Karpas-422 (cell line): ENCODE measurements at places on chromosomes 4 and X. TPM values are rescaled to one million over a fixed set of nuclear protein-coding genes. Genes with fewer than 3 reads are reported as not detected.

GRCh38 chr4:111979921-111980320, 165.3 kb upstream of the FAM241A start:
- no peak for DNase-seq

- no peak for DNase-seq
Observed at GRCh38 chr4:24544208-24544988, 40.0 kb downstream of the DHX15 start.

DNA sequence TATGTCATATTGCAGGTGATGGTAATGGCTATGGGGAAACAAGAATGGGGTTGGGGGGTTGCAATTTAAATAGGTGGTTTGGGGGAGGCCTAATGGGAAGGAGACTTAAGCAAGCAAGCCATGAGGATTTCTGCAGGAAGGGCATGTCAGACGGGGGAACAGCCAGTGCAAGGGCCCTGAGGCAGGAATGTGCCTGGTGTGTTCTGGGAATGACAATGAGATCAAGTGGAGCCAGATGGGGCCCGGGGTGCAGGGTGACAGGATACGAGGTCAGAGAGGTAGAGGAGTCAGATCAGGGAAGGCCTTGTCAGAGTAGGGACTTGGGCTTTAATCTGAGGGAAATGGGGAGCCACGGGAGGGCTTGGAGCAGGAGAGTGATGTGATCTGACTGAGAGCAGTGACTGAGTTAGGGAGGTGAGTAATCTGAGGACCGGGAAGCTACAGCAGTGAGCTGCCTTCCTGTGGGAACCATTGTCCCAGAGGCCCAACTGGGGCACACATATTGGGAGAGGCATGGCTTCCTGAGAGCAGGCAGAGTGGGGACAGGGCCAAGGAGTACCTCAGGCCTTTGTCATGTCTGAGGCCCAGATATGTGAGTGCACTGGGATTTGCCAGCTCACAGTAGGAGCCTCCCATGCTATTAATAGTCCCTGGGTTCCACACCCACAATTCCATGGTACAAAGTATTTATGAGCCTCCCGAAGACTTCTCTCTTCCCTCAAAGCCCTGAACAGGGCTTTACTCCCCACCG, 139.8 kb downstream of the BCOR start:
- no peak for DNase-seq

DNA sequence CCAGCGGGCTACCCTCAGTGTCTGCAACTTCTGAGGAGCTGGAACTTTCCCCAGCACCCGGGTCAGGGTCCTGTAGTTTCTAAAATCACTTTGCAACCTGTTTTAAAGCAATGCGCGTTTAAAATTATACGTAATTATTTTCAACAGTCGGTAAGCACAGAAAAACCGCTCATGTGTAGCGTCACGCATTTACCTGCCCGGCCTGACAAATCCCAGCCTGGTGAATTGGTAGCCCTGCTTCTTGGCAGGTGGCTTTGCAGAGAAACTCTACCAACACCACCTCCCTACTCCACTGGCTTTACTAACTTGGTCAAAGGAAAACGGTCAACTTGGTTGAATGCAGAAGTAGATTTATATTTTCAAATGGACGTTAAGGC, 640 bp downstream of the BANK1 start:
- DNase-seq, result peak; percentile 85

DNA sequence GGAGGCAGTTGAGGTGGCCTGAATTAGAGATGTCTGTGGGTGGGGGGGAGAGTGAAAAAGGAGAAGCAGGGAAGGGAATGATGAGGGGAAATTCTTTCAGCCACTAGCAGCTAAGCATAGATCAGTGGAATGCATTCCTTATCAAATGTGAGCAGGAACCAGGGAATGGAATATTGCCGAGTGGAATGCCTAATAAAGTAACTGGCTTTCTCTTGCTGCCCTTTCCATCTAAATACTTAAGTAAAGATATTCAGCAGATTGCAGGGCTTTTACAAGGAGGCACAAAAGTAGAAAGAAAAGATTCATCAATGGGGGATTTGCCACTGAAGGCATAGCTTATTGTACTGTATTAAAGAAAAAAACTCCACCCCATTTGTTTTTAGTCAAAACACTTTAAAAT, 263.0 kb upstream of the RPS6KA3 start:
- DNase-seq, result no peak

DNA sequence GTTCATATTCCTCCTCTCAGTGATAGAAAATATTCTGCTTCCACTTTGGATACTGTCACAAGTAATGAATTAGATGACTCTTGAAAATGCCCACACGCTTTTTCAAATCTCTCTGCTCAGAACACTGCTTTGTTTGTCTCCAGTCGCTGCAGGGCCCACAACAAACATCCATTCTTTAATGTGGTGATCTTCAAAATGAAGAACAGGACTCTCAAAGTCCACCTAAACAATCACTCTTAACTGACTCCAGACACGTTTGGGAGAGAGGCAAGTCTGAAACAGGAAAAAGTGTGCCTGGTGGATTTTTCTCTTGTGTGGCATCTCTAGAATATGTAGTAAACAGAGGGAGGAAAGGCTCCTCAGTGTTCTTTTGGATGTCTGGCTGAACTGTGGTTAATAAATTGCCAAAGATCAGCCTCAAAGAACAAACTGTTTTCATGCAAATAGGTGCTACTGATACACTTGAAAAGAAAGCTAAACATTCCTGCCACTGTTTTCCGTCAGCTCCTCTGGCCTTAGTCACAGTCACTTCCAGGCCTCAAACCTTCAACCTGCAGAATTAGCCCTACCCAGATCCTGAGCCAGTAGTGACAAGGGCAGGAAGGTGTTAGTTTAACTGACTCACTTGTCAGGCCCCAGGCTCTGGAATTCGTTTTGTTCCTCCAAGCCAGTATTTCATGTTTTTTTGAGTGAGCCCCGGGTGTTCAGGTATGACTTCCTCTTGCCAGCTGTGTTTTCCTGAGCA, 259.6 kb upstream of the GPC4 start:
- DNase-seq, result no peak

GRCh38 chr4:67939195-67939594, 24.1 kb downstream of the TMPRSS11A start:
- no peak for DNase-seq

DNA sequence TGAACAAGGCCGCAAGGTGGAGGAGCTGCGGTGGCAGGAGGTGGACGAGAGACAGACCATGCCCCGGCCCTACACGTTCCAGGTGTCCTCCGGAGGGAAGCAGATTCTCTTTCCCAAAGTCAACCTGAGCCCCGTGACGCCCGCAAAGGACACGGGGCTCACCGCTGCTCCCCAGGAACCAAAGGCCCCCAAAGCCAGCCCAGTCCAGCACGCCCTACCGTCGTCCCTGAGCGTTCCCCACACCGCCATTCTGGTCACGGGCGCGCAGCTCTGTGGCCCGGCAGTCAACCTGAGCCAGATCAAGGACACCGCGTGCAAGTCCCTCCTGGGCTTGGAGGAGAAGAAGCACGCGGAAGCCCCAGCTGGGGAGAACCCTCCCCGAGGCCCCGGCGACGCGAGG, 72.2 kb downstream of the AASDH start:
- DNase-seq, result no peak

DNA sequence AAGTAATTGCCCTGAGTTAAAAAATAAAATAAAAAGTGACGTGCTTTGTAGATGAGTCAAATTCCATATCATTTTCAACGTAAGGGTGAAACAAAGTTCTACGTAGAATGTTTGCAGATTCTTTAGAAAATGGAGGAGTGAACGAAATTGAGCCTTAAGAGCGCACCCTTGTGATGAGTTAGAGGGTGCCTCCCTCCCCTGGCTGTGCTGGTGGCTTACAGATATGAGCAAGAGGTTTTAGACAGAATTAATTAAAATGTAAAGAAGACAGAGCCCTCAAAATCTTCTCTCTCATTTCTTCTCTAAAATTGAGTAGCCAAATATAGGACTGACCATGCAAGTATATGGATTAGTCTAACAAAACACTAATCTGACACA, 30.2 kb upstream of the LGI2 start:
- peak; percentile 49 for DNase-seq

DNA sequence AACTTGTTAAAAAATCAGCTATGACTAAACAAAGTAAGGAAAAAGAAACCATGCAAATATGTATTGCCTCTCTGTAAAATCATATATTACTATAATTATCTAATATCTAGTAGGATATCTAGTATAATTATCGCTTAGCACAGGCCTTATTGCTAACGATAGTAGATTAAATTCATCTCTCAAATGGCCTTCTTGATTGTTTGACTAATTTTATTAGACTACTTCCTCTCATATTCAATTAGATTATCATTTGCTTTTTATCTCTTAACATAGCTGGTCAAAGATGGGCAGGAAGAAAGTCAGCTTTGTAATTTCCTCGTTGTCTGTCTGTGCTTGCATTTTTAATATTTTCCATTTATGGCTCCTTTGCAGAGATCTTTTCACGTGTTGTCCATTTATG, 21.9 kb upstream of the HPGDS start:
- DNase-seq, result no peak

DNA sequence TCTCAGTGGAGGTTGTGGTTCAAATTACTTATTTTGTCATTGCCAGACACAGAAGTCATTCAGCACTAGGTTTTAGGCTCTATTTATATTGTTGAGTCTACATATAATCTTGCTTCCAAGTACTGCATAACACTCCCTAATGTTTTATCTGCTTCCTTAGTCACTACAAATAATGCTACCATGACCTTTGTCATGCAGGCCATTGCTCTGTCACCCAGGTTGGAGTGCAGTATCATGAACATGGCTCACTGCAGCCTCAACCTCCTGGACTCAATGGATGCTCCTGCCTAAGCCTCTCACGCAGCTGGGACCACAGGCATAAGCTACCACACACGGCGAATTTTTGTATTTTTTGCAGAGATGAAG, 23.5 kb upstream of the PDZD4 start:
- no peak for DNase-seq

GRCh38 chrX:23366914-23367313, 32.3 kb downstream of the PTCHD1 start:
- no peak for DNase-seq

GRCh38 chrX:132489578-132490419, 961 bp upstream of the MBNL3 start:
- peak; percentile 58 for DNase-seq

DNA sequence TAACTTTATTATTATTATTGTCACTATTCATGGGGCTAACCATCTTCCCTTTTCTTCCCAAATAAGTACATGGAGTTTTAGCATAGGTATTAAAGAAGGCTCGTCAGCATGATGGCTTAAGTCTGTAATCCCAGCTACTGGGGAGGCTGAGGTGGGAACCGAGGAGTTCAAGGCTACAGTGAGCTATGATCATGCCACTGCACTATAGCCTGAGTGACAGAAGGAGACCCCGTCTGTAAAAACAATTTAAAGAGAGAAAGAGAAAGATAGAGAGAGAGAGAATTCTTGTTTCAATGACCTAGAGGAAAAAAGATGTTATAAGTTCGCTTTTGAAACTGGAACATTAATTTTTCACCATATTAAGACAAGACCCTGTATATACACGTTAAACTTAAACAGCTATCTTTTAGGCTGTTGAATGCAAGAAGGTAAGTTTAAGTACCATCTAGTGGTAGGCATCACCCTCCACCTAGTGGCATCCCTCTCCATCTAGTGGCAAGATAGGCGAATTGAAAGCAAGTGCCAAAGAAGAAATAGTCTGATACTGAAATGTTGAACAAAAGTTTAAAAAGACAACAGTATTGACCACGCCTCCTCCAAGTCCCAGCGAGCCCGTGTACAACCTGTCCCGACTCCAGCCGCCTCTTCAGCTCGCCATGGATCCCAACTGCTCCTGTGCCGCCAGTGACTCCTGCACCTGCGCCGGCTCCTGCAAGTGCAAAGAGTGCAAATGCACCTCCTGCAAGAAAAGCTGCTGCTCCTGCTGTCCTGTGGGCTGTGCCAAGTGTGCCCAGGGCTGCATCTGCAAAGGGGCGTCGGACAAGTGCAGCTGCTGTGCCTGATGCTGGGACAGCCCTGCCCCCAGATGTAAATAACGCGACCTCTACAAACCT, 26.0 kb upstream of the YTHDC1 start:
- peak; percentile 84 for DNase-seq

- no peak for DNase-seq
Observed at GRCh38 chr4:12137575-12137974, 708.9 kb upstream of the HS3ST1 start.

DNA sequence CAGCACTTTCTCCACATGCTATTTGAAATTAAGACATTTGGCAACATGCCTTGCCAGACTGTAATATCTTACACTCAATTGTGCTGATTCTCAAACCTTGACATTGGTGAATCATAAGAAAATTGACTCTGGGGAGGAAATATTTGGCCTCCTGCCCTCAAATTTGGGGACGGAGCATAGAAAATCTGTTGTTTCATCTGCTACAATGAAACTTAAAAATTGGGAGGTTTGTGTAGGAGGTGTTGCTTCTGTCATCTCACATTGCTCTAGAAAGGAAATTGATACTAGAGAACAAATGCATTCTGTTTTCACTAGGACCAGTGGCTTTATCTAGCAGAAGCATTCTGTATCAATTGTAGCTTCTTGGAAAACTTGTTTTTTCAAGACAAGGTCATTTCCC, 5.3 kb downstream of the OCRL start:
- DNase-seq, result no peak

- peak; percentile 44 for DNase-seq
Observed at GRCh38 chrX:57902633-57903032, 7.6 kb downstream of the ZXDA start.

DNA sequence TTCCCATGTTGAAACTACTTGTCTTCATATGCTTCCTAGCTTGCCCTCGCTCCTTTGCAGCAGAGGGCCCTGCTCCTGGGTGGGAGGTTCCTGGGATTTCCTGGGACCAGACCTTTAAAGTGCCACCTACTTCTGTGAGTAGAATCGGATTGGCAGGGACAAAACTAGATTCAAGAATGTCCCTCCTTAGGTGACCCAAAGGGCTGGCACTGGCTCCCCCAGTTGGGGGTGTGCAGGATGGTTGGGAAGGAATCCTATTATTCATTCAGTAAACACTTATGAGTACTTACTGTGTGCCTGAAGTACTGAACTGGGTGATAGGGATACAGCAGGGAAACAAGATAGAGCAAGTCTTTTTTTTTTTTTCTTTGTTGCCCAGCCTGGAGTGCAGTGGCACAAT, 2.6 kb upstream of the KANTR start:
- DNase-seq, result no peak

DNA sequence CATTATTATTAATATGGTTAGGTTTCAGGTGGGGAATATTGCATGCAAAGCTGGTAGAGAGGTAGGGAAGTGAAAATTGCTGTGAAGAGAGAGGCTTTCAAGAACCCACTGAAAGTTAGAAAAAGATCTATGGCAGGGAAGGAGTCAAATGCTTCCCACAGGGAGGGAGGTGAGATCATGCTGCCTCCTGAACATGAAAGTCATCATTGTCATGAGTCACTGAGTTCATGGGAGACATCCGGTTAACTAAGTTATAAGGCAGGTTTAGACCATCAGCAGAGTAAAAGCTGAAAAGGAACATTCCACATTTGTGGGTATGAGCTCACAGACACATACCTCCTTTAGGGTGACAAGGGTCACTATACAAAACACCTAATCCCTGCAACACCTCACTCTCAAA, 16.2 kb downstream of the GATB start:
- no peak for DNase-seq

Gene DUSP21
- total RNA-seq, result not detected in 2 replicates

Gene ARAP2
- 3.6 and 4.7 TPM in 2 replicates for total RNA-seq

Gene ADGRG4
- total RNA-seq, result not detected in 2 replicates

Gene TCEANC
- 3.4 and 4.3 TPM in 2 replicates for total RNA-seq

Gene PRDM8
- not detected in 2 replicates for total RNA-seq

Gene CT83
- not detected in 2 replicates for total RNA-seq

Gene NUDT10
- total RNA-seq, result not detected in 2 replicates

Gene HPSE
- total RNA-seq, result 0.11 and 0.15 TPM in 2 replicates

Gene RAB9B
- total RNA-seq, result not detected in 2 replicates

Gene BEND2
- total RNA-seq, result not detected in 2 replicates

Gene LPAR4
- not detected in 2 replicates for total RNA-seq
